HEK293T (cell line): ENCODE measurements at places on chromosomes 1 and 21.
A peak's percentile ranks its signal among the peaks of the same experiment; 100 is the strongest.

DNA sequence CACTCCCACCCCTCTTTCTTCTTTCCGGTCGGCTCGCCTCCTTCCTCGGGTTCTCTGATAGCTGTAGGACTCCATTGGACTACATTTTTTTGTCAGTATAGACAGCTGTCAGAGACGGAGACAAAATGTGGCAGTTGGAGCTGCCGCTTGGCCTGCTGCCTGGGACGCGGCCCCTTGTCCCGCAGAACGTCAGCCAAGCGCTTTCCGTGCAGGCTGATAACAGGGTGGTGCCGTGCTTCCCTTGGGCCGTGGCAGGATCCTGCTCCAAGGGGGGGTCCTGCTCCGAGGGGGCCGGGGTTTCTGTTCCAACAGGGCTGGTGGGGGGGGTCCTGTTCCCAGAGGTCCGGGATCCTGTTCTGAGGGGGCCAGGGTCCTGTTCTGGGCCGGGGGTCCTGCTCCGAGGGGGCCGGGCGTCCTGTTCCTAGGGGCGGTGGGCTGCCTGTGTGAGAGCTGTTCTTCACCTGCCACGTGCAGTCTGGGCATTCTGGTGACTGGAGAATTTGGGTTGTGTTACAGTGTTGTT, 4.9 kb downstream of the SKI start:
- no peak for DNase-seq

DNA sequence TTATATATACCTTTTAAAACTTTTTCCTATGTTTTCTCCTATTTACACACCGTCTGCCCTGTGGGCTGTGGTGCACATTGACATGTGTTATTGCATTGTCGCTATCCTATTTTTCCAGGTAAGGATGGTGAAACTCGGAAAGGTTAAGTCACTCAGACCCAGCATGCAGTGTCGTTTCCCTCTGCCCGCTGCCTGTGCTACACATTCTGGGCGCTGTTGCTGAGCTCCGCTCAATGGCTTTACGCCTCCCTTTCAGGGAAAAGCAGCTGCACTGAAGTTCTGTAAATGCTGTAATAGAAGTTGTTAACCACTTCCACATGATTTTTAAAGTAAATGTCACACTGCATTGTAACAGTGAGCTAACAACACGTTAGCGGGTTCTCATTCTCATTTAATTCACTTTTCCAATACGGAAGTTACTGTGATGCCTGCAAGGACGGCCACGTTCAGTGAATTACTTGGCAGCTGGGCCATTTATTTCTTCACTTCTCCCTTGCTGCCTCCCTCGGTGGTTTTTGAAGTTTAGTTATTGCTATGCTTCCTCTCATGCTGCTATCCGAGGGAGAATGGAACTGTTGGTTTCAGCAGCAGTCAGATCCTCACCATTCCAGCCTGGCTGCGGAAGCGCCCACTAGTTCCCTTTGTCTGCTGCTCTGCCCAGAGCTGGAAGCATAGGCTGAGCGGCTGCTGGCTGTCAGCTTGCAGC, 288.7 kb downstream of the SPATA17 start:
- no peak for DNase-seq

- DNase-seq: no peak
Observed at GRCh38 chr21:15552914-15553494, 176.8 kb upstream of the USP25 start.

GRCh38 chr1:20276485-20277159, 14.1 kb upstream of the VWA5B1 start:
- DNase-seq: no peak

GRCh38 chr1:177948336-177948972, 21.4 kb downstream of the SEC16B start:
- peak; percentile 79 for DNase-seq

DNA sequence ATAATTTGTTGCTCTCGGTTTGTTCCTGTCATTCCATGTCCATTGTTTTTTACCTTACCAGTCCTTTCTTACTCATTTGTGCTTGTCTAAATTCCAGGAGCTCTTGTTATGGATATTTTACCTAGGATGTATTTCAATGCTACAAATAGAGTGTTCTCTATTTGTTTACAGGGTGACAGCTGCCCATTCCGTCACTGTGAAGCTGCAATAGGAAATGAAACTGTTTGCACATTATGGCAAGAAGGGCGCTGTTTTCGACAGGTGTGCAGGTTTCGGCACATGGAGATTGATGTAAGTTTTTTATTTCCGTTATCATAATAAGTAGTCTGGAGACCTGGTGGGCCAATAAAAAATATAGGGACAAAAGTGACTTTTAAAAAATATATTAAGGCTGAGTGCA, 23.0 kb downstream of the ZBED6 start:
- DNase-seq: no peak

GRCh38 chr1:59692591-59692990, 122.2 kb upstream of the HOOK1 start:
- no peak for DNase-seq
